ENCODE measurements at places on chromosomes 12 and 14.

GRCh38 chr14:65210118-65210821, 108.0 kb upstream of the MAX start:
- no peak for DNase-seq

DNA sequence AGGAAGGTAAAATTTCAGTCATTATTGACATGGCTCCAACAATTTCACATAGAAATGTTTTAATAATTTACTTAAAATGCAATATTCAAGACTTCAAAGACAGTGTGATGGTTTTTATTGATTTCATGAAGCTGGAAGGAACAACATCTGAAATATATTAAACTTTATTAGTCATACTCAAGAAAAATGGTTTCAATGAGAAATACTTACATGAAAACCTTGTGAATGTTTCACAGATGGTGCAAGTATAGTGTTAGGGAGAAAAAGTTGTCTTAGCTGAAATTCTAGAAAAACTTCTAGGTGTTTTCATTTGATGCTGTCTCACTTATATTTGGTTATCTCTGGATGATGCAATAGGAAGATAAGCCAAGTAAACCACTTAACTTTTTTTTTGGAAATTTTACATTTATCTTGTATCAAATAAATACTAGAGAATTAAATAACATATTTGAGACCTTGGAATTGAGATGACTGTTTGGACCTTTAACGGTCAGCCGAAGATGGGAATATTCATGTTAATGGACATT, 65.5 kb downstream of the PELI2 start:
- no peak for DNase-seq

DNA sequence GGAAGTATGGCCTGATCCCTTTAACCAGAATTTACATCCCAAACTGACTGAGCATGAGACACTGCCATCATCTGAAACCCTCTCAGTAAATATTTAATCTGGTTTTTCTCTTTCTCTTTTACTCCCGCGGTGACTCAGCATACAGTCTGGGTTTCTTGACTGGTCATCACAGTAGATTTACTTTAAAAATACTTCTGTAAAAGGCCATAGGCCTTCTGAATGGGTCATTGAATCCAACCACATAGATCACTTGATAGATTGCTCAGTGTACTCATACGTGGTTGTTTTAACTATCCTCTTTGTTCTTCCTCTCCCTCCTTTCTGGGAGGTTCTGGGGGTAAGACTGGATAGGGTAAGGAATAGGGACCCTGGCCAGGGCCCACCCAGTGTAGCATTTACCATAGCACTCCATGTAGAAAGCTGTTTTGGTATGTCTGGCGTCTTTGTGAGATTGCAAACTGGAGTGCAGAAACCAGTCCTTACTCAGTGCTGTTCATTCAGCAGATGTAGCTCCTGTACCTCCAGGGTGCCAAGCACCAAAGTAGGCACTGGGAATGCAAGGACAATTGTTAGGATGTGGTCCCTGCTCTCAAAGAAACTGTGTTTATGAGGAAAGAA, 165.7 kb downstream of the SRGAP1 start:
- no peak for DNase-seq

DNA sequence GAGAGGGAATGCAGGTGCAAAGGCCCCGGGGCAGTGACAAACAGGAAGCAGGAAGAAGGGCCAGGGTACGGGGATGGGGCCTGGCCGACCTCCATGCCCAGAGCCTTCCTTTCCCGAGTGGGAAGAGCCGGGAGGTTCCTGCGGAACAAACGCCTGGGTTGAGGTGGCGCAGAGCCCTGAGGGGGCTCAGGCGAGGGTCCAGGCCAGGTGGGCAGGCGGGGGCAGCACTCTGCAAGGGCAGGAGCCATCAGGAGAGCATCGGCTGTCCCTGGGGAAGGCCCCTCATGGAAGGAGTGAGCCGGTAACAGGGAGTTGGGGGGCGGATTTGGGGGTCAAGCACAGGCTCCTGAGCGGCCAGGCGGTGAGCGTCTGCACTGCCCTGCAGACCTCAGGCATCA, 18.1 kb upstream of the FBRSL1 start:
- no peak for DNase-seq

DNA sequence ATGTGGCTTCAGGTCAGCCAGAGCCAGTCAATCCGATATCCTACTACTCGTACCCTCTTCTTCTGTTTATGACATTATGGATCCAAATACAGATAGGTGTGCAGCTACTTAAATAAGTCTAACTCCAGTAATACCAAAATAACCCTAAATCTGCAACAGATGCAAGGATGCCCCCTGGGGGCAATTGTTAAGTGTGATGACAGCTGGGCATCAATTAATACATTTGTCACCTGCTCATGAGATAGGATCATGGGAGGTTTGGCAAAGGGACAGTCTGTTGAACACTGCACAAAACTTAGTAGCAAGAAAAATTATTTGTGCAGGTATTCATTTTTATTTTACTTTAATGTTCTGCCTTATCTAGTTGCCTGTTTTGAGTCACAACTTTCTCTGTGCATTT, 83.2 kb downstream of the SLC38A6 start:
- no peak for DNase-seq

Data from femur (tissue), 1 donor.